ENCODE measurements at places on chromosomes 5 and 9.

DNA sequence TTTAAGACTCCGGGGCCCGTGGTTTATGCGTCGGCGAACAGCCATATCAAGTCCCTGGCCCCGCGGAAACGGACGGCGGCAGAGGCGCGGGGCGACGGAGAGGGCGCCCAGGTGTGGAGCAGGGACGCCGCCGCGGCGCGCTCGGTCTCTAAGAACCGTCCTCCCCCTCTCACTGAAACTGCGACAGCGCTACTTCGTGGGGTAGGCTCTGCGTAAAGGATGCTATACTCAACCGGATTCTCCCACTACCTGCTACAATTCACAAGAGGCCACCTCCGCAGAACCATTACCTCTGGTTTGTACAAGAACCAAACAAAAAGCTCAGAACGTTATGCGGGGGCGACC is 404 bp downstream of the MRNIP start:
- peak; percentile 18 for DNase-seq

- DNase-seq = no peak
Observed at GRCh38 chr5:78925129-78925876, 59.8 kb downstream of the ARSB start.

DNA sequence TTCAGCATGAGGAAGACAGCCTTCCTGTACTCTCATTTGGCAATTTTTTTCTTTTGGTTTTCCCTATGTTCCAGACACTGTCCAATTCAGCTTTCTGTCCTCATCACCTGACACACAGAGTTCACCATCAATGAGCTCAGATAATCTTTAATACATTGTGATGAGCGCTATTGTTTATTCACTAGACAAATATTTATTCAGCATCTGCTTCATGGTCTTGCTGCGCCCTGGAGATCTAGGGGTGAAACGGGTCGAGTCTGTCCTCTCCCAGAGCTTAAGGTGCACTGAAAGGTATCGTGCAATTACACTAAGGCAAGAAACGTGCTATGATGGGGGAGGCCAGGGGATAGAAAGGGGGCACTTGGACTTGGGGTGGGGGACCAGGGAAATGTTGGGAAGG is 281.6 kb downstream of the ZSWIM6 start:
- DNase-seq = no peak

DNA sequence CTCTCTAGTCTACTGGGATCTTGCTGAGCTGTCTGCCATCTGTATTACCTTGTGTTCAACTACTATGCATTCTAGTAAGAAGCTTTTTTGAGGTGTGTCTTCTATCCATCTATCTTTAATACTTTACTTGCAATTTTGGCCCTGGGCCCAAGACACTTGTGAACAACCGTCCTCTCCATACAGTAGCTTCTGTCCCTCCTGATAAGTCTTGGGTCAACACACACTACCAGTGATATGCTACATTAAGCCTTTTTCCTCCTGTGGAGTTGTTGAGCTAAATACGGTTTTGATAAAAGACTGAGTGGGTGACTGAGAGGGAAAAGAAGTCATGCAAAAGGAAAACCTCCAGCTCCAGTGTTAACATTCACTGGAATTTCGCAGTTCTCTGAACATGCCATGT is 133.3 kb upstream of the PCA3 start:
- DNase-seq = no peak

- no peak for DNase-seq
Observed at GRCh38 chr9:32419921-32420320, 35.5 kb downstream of the ACO1 start.

GRCh38 chr5:131416729-131417128 is 152.9 kb downstream of the CDC42SE2 start:
- DNase-seq = no peak

DNA sequence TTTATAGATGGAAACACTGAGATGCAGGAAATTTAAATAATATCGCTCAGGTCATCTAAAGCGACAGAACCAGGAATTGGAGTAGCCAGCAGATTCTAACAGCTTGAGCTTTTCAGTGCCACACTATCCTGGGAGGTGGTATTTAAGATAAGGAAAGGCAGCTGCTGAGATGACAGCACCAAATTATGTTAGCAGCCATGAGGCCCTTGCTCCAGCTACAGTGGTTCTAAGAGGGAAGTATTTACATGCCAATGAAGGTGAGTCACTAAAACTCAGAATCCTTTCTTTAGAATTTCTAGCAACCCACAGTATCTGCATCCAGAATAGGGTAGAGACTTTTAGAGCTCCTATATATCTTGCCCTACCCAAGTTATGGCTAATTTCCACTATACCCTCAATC is 127.0 kb upstream of the VLDLR start:
- no peak for DNase-seq

GRCh38 chr5:5738797-5739489 is 316.5 kb downstream of the ICE1 start:
- DNase-seq = no peak

GRCh38 chr5:159083548-159084452 is 15.9 kb downstream of the EBF1 start:
- no peak for DNase-seq

DNA sequence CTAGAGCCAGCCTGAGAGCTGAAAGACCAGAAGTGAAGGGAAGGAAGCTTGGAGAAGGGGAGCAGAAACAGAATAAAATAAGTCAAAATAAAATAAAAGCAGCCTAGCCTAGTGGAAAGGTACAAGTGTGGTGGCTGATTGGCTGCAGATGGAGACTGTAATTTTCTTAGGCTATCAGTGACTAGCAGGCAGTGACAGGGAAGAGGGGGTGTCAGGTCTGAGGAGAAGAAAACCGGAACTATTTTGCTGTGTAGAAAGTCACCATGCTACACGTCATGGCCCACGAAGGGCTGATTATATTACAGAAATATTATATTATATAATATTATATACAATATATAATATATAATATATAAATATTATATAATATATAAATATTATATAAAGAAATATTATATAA is 98.1 kb upstream of the TAF11L2 start:
- no peak for DNase-seq

GRCh38 chr5:127757576-127757975 is 54.4 kb downstream of the CCDC192 start:
- peak; percentile 43 for DNase-seq

- DNase-seq = no peak
Observed at GRCh38 chr9:132160802-132161742, 786 bp upstream of the NTNG2 start.

DNA sequence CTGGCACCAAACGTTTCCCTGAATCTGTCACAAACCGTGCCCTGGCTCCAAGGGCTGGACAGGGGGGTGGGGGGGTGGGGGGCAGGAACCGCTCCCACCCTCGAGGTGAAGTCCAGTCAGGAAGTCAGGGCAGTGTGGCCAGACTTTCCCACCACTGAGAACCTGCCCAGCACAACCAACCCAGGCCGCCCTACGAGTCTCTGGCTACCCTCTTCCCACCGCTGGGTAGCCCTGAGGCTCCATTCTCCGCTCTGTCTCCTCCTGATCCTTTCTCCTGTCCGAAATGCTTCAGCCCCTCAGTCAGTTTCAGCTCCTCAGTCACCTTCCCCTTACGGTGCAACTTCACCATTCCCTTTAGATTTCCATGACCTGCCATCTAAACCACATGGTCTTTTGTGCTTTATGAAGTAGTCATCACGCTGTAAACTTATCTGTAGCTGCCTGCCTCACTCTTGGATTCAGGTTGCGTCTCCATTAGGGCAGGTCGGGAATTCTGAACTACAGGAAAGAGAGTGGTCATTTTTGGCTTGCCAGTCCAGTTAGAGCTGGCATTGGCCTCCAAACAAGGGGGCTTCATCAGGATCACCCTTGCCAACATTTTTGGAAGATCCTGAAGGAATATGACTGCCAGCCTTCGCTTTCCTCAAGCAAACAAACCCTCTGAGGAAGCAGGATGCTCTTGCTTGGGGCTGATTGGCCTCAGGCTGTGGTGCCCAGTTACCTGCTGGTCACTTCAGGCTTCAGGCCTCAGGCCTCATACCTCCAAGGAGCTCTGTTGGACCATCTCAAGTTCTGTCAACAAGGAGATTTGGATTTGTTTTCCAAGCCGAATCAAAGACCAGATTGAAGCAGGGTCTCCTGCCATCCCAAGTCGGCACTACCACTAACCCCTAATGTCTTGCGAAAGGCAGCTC is 794 bp upstream of the DCAF12 start:
- no peak for DNase-seq

- DNase-seq = no peak
Observed at GRCh38 chr5:36575361-36575781, 31.0 kb upstream of the SLC1A3 start.

DNA sequence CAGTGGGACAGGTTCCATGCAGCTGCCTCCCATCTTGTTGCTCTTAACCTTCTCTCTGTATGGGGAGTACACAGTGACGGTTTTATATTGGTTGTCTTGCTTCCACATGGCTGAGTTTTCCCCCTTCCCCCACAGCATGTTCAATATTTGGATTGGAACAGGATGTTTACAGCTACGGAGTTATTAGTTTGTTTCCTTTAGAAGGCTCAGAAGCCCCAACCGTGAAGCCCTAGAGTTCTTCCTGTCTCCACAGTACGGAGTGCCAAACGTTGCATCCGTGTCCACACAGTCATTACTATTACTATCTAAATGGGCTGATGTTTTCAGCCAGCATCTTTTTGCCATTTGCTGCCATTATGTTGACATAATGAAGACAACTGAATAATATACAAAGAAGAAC is 277.5 kb downstream of the MARCHF11 start:
- no peak for DNase-seq

GRCh38 chr5:33721491-33722200 is 170.1 kb downstream of the ADAMTS12 start:
- no peak for DNase-seq

DNA sequence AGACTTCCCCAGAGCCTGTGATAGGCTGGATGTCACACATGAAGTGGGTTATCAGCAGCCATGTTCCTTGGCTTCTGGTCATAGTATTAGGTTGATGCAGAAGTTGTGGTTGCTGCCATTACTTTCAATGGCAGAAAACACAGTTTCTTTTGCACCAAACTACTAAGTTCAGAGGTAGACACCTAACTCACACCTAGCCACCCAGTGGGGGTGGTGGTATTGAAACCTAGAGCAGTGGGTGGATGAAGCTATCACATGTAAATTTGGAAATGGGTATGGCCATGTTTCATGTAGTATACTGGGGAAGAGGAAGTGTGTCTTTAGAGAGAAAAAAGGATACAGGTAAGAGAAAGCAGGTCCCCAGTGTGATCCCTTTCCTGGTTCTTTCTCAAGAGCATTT is 347.9 kb upstream of the SEMA6A start:
- no peak for DNase-seq

DNA sequence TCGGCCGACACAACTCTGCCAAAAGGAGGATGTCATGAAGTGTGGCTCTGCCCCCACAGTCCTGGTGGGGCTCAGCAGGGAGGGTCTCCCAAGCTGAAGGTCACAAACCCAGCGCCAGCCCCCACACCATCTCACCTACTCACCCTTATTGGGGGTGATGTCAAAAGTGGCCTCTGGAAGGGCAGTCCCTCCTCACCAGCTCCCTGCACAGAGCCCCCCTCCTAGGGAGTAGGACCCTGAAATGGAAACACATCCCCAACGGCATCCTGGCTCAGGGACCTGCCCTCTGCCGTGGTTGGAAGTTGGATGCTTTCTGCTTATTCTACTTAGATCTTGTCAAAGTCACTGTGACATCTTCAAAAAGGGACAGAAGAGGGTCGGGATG is 89.5 kb downstream of the NSUN2 start:
- no peak for DNase-seq

DNA sequence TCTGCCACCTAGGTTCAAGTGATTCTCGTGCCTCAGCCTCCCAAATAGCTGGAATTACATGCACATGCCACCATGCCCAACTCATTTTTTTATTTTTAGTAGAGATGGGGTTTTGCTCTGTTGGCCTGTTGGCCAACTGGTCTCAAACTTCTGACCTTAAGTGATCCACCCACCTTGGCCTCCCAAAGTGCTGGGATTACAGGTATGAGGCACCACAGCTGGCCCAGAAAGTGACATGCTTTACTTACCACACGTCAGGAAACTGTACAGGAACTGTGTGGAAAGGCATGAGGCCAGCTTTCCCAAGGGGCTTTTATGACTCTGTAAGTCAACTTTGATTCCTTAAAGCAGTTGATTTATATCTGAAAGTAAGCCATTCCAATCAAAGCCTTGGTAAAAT is 25.0 kb downstream of the DNAJB5 start:
- DNase-seq = no peak

DNA sequence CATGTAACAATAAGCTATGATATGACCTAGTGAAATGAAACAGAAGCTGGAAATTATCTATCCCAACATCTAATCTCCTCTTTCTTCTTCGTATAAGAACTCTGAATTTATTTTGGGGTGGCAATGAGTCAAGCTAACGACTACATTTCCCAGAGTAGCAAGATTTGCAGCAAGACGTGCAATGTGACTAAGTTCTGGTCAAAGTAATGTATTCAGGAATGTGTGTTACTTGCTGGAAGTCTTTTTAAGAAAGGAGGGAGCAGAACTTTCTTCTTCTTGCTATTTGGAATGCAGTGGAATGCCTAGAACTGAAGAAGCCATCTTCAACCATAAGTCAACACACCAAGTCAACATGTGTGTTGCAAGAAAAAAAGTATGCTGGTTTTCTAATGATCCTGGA is 406.6 kb upstream of the MEF2C start:
- DNase-seq = no peak

GRCh38 chr9:135908093-135908753 is 877 bp upstream of the CAMSAP1 start:
- peak; percentile 35 for DNase-seq

- no peak for DNase-seq
Observed at GRCh38 chr9:133887540-133888047, 104.5 kb downstream of the VAV2 start.

DNA sequence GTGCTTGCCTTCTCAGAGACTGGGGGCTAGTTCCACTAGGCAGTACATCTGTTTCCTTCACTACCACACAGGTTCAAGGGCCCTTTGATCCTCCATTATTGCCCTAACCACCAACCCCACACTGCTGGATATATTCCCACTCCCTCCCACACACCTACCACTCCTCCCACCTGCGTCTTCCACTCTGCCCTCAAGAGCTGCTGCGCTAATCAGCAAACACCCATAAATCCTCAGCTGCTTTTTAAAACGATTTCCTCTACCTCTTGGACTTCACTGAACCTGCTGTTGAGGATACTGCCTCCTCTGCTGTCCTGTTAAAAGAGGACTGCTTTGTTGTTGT is 120.9 kb downstream of the MAPKAP1 start:
- DNase-seq = no peak

DNA sequence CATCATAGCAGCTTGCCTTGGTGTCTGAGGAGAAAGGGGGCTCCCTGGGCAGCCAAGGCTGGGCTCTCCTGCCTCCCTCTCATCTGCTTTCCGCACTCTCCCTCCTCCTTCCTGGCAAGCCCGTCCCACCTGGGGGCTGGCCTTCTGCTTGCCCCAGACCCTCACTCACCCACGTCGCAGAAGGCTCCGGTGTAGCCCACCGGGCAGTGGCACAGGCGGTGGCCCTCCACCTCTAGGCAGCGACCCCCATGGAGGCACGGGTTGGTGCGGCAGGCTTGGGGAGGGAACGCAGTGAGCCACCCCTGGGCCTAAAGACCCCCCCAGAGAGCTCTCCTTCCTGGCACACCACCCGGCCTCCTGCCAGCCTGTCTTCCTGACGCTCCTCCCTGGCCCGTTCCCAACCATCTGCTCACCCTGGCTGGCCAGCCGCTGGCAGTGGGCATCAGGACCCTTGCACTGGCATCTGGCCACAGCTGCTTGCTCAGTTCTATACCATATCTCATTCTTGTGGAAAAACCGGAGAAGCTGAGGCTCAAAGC is 4.2 kb upstream of the PFN3 start:
- DNase-seq = no peak

- DNase-seq = peak; percentile 45
Observed at GRCh38 chr9:77455312-77455927, 192.7 kb downstream of the GNA14 start.
